Cerebellum (tissue), 4 donors: ENCODE measurements at places on chromosomes 11 and 22.
A peak's percentile ranks its signal among the peaks of the same experiment; 100 is the strongest.

GRCh38 chr11:67270256-67271204 lies 4.3 kb downstream of the GRK2 start:
- peak; percentile 43 for DNase-seq

- no peak for DNase-seq
Measured at GRCh38 chr22:25348391-25348790, 129.0 kb downstream of the CRYBB2 start.

DNA sequence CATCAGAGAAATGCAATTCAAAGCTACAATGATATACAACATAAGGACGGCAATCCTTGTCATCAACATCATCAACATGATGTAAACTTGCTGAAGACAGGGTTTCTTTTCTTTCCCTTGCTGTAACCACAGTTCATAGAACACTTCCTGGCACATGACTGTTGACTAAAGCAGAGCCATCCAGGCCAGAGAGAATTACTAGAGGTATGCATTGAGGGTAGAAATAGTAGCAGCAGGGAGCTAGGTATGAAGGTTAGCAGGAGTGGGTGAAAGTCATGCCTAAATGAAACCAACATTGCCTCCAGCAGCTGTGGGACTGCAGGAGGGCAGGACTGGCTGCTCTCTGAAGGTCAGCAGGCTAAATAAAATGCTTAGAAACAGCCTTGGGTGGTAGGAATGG lies 103.7 kb downstream of the LRRC32 start:
- no peak for DNase-seq

DNA sequence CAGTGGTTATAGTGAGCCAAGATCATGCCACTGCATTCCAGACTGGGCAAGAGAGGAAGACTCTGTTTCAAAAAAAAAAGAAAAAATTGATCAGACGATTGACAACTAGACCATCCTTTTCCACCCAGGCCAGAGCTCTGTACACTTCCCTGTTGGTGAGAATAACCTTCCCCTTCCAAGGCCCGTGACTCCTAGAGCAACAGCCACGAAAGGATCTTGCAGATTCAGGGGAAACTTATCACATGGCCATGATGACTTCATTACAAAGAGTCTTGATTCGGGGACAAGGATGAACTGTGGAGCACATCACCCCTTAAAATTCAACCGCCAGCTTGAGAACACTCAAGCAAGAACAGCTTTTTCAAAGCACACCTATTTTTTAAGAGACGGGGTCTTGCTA lies 10.3 kb downstream of the CD5 start:
- DNase-seq, result no peak

DNA sequence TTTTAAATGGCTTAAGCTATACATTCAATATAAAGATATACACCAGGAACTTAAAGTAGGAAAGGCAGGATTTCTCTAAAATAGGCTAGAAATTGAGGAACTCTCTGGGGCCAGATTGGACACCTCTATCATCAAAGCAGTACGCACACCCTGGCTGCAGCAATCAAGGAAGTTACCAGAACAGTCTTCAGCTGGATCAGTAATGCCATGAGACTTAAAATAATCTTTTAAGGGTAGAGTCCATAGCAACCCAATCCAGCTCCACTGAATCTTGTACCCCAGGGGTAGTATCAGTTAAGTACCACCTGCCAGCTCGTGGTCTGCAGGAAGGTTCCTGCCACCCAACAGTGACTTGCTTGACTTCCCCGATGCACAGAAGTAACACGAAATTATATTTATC lies 3.0 kb downstream of the RDX start:
- DNase-seq, result no peak

DNA sequence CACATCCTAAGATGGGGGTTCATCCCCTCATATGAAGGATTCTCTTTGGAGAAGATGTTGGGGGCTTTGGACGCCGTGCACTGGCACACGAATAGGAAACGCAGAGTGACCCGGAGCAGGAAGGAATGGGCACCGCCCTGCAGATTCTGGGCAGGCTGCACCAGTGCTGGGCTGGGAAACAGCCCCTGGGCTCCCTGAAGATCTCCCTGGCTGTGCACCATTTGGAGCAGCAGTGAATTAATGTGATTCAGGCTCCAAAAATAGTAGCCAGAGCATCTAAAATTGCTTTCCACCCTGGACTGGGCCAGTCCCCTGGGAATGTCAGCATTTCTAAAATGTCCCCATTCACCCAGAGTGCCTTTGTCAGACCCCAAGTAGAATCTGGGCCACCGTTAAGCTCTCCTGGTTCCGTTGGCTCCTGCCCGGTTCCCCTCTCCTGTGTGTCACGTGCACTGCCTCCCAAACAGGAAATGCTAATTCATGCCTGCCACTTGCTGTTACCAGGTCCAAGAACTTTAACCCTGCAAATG lies 18.6 kb downstream of the IRAG1 start:
- peak; percentile 57 for DNase-seq

- DNase-seq, result no peak
Measured at GRCh38 chr11:112806256-112806655, 155.0 kb upstream of the NCAM1 start.

DNA sequence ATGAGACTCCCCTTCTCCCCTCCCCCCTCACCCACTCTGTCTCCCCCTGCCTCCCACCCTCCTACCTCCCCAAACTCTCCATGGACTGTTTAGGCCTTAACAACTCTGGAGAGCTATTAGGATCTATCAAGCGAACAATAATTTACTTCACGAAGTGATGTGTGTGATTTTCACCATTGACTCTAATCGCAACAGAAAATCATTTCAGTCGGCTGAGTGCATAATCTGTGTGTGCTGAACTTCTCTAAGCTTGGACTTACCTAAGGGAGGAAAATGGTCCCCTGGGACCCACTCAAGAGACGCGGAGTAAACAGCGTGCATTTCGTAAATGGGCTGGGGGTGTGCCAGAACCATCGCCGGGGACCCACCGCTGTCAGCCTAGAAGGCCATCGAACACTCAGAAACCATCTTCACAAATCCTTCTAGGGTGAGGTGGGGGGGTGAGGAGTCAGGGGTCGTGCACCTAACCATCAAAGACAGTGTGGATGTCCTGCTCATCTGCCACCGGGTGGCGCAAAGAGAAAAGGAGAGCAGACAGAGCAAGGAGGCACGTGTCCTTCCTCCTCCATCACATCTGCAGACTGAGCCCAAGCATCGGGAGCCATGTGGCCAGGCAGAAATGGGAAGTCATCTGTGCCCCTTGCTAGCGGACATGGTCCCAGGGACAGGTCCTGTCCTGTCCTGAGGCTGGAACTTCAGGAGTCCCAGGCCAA lies 62.1 kb upstream of the NUP50 start:
- no peak for DNase-seq

- DNase-seq, result no peak
Measured at GRCh38 chr11:120835601-120836228, 188.2 kb upstream of the TBCEL start.

- no peak for DNase-seq
Measured at GRCh38 chr11:99979042-99979441, 708.0 kb upstream of the ARHGAP42 start.

DNA sequence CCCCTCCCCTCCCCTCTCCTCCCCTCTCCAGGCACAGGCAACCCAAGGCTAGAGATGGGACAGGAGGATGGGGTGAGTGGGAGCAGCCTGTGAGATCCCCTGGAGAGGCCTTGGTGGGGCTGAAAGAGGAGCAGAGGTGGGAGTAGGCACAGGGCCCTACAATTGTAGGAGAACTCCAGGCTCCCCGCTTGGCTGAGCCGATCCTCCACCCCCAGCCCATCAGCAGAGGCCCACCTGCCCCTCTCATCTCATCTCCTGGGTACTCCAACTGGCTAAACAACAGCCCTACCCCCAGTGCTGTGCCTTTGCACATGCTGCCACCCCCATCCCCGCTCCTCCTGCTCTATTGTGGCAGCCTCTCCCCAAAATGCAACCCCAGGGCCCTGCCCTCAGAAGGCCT lies 52.0 kb upstream of the A4GALT start:
- no peak for DNase-seq

DNA sequence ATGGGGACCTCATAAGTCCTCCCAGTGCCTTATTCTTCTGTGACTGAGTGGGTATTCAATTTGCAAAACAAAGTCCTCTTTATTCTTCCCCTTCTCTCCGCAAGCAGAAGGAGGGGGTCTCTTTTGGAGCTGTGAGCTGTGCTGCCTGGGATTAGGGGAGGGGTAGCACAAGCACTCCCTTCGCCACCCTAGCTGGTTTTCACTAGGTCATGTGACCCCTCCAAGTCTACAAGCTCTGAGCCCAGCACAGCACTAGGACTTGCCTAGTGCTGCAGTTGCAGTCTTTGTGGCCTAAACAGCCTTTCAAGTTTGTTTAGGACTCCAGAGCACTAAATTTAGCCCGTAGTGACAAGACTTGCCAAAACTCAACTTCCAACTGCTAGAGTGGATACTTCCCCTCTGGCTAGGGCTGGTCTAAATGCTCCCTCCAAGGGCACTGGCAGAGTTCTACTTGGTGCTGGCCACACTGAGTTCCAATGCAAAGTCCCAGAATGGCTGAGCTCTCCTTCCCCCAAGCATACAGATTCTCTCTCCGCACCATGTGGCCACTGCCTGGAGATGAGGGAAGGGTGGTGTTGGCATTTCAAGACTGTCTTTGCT lies 25.4 kb downstream of the TAF1D start:
- DNase-seq, result no peak

- DNase-seq, result no peak
Measured at GRCh38 chr22:30251711-30252110, 5.2 kb upstream of the LIF start.

GRCh38 chr11:57761301-57762234 lies at the start of gene CTNND1:
CTNND1 (plus strand) TSS chr11:57761802; CDS start chr11:57791479, 29,677 bp downstream.
- DNase-seq, result peak; percentile 94

GRCh38 chr11:25727944-25728343 lies 604.0 kb upstream of the ANO3 start:
- DNase-seq, result no peak

- no peak for DNase-seq
Measured at GRCh38 chr22:42691440-42691839, 29.2 kb downstream of the A4GALT start.

DNA sequence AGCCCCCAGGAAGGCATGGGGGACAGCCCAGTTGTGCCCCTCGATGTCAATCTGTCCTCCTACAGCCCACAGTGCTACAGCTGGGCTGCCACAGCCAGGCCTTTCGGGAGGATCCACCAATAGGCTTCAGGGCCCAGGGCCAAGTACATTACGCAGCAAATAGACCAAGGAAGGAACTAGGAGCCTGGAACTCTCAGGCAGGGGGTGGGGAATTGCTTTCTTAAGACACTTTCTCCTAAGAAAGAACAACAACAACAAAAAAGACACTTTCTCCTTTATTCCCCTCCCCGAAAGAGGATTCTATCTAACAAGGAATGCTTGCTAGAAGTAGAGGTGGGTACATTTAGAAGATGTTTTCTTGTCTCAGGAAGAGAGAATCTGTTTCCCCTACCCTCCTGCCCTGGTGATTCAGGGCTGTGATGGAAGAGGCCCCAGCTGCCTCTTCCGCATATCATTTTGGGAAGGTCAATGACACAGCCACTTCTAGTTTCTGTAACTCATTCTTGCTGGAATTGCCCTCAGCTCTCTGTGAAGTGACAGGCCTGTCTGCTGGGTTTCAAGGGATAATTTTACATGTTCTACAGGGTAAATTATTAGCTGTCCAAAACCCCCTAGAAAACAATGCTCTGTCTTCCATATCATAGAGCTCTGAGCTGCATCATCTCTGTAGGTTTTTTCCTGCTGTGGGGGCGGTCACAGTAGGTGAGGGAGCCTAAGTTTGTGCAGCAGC lies 6.0 kb upstream of the MALAT1 start:
- no peak for DNase-seq

GRCh38 chr11:12182676-12183541 lies 72.5 kb downstream of the MICAL2 start:
- no peak for DNase-seq

GRCh38 chr11:13487661-13488030 lies 8.2 kb downstream of the PTH start:
- DNase-seq, result no peak

- DNase-seq, result no peak
Measured at GRCh38 chr11:32510039-32510438, 73.6 kb upstream of the EIF3M start.

- DNase-seq, result no peak
Measured at GRCh38 chr22:26619510-26619909, 1.7 kb upstream of the CRYBB1 start.

- no peak for DNase-seq
Measured at GRCh38 chr11:117374316-117375055, 46.8 kb downstream of the CEP164 start.

DNA sequence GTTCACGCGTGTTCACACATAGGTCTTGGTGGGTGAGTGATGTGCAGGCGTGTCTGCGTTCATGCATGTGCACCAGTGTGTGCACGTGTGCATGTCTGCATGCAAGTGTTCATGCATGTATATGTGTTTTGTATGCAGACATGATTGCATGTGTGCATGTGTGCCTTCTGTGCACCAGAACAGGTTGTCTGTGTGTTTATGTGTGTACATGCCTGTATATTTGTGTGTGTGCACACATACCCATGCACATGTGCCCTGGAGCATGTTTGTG lies 4.9 kb downstream of the ZDHHC8 start:
- DNase-seq, result no peak

GRCh38 chr22:27242917-27243589 lies 558.5 kb downstream of the MN1 start:
- DNase-seq, result no peak

DNA sequence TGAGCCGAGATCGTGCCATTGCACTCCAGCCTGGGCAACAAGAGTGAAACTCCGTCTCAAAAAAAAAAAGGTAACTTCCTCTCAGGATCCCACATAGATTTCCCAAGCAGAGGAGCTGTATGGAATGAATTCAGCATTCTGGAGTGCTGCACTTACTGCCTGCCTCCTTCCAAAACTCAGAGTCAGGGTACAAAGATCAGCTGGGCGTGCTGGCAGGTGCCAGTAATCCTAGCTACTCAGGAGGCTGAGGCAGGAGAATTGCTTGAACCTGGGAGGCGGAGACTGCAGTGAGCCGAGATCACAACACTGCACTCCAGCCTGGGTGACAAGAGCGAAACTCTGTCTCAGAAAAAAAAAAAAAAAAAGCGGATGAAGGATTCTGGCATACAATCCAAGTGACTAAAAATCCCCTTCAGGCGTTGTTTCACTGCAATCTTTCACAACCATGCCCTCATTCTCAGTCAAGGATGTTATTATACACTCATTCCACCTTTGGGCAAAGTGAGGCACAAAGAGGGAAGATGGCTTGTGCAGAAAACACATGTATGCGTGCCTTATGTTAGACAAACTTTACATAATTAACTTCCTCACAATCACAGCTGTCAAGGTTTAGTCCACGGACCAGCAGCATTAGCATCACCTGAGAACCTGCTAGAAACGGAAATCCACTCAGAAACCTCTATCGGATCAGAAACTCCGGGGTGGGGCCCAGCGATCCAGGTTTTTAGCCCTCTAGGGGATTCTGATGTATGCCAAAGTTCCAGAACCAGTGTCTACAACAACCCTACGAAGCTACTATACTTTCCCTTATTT lies 1.1 kb upstream of the NOL12 start:
- no peak for DNase-seq

- DNase-seq, result no peak
Measured at GRCh38 chr11:13917264-13917663, 45.3 kb upstream of the SPON1 start.

- no peak for DNase-seq
Measured at GRCh38 chr22:49887064-49887451, 31.2 kb downstream of the ALG12 start.
